ENCODE measurements at places on chromosomes 4 and X.

- DNase-seq = no peak
Measured at GRCh38 chr4:95314573-95314972, 234.2 kb downstream of the UNC5C start.

- DNase-seq = no peak
Measured at GRCh38 chrX:131792356-131792749, 230.7 kb upstream of the STK26 start.

DNA sequence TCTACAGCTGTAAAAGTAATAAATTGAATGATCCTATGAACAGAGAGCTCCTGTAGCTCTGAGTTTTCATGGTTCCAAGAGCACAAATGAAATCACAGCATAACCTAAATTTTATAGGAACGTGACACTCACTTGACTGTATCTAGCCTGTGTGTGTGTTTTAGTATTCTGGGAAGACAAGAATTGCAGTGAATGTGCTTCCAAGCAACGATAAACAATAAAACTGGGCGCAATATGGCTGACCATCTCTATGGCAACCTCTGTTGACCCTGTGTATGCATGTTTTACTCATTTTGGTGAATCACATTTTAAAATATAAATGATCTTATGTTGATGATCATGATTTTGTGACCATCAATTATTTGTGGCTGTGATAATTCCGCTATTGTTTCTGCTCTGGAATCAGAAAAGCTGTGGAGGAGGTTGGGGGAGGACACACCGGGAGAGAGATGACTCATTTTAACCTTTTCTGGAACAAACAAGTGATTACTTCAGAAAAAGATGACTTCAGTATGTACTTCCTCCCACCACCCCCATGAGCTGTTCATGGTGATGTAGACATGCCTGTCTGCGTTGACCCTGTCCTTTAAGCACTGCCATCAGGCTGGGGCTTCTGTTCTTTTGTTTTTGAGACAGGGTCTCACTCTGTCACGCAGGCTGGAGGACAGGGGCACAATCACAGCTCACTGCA is 31.8 kb downstream of the USP11 start:
- DNase-seq = no peak

GRCh38 chr4:13208558-13209193 is 275.5 kb downstream of the RAB28 start:
- no peak for DNase-seq

DNA sequence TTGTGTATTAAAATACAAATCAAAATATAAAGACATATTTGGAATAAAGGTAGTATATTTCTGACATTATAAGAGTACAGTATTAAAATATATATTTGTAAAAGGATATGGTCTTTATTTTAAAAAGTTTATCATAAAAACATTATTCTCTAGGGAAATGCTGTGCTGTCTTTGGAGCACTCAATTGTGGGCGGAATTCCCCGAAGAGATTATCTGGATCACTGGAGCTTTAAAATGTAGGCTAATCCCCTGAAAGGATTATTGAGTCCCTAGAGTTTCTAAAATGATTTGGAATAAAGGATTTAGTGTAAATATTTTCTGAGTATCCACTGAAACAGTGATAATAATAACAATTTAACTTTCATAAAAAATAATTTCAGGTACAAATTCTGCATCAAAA is 1239.4 kb downstream of the TECRL start:
- no peak for DNase-seq
